Activated CD4-positive, alpha-beta T cell treated with anti-CD3 and anti-CD28 coated beads, Interleukin-2, amount 10 ng/mL, durations not matched to agents 24 days and 14 days (primary cell): ENCODE measurements at places on chromosomes 5 and 9. TPM values are rescaled to one million over a fixed set of nuclear protein-coding genes. Genes with fewer than 3 reads are reported as not detected.

Gene TRPM3
- total RNA-seq: not detected in 2 replicates

Gene GCNT4
- 0.52 and 0.70 TPM in 2 replicates for total RNA-seq

Gene DMRTA1
- total RNA-seq: not detected in 2 replicates

Gene TEX48
- total RNA-seq: 0.52 and 0.56 TPM in 2 replicates

Gene CMYA5
- total RNA-seq: 0.12 and 0.14 TPM in 2 replicates

Gene CCDC192
- not detected in 2 replicates for total RNA-seq

Gene CDC20B
- total RNA-seq: not detected in 2 replicates

Gene PRSS3
- not detected in 2 replicates for total RNA-seq

Gene ACTBL2
- total RNA-seq: not detected in 2 replicates

Gene PLCXD3
- total RNA-seq: not detected in 2 replicates

Gene GHR
- not detected in 2 replicates for total RNA-seq

Gene TLE1
- 0.21 TPM in 1 of 2 replicates, not detected in the other for total RNA-seq

Gene SOX30
- 0.19 TPM in 1 of 2 replicates, not detected in the other for total RNA-seq

Gene ABO
- total RNA-seq: 0.36 and 0.58 TPM in 2 replicates

Gene WWC1
- 1.1 and 2.4 TPM in 2 replicates for total RNA-seq

Gene NR2F1
- not detected in 2 replicates for total RNA-seq

Gene ACSL6
- 36.9 and 39.6 TPM in 2 replicates for total RNA-seq

Gene TMEM245
- total RNA-seq: 26.7 and 27.0 TPM in 2 replicates

Gene PCDH1
- total RNA-seq: 0.17 TPM in 1 of 2 replicates, not detected in the other

Gene PCDHA9
- total RNA-seq: not detected in 2 replicates

Gene ARSB
- total RNA-seq: 11.5 and 12.4 TPM in 2 replicates

Gene FOXD1
- total RNA-seq: 0.09 and 0.14 TPM in 2 replicates

Gene PLEKHG4B
- total RNA-seq: not detected in 2 replicates

Gene NTNG2
- total RNA-seq: 1.6 and 1.7 TPM in 2 replicates

Gene DNAJA1
- total RNA-seq: 319 and 328 TPM in 2 replicates

Gene PCBD2
- total RNA-seq: 11.0 and 14.1 TPM in 2 replicates

Gene QRFP
- not detected in 2 replicates for total RNA-seq

Gene CA9
- total RNA-seq: 0.52 and 0.82 TPM in 2 replicates

Gene NUTM2F
- not detected in 2 replicates for total RNA-seq

Gene ZNF474
- total RNA-seq: not detected in 2 replicates

Gene SEMA6A
- 0.19 and 0.24 TPM in 2 replicates for total RNA-seq

Gene WNT8A
- total RNA-seq: not detected in 2 replicates

Gene FAM151B
- total RNA-seq: 0.23 TPM in 1 of 2 replicates, not detected in the other

Gene TMC1
- not detected in 2 replicates for total RNA-seq

Gene TRAPPC13
- total RNA-seq: 22.4 and 27.2 TPM in 2 replicates

Gene CBY3
- 0.45 and 0.63 TPM in 2 replicates for total RNA-seq

Gene TMOD1
- total RNA-seq: 0.71 and 0.91 TPM in 2 replicates

Gene CAMK4
- 47.7 and 49.5 TPM in 2 replicates for total RNA-seq

Gene C5orf52
- 0.42 TPM in 1 of 2 replicates, not detected in the other for total RNA-seq

Gene GRM6
- total RNA-seq: not detected in 2 replicates

Gene ISOC1
- total RNA-seq: 29.4 and 31.6 TPM in 2 replicates

Gene PCDHGA7
- total RNA-seq: 0.05 and 0.23 TPM in 2 replicates

Gene TRIP13
- 47.5 and 52.6 TPM in 2 replicates for total RNA-seq

Gene IL5
- total RNA-seq: 7.0 and 7.1 TPM in 2 replicates

Gene MYMK
- total RNA-seq: not detected in 2 replicates

Gene IFNK
- total RNA-seq: not detected in 2 replicates

Gene PFN3
- total RNA-seq: not detected in 2 replicates

Gene GLDC
- total RNA-seq: 0.73 and 1.1 TPM in 2 replicates

Gene SPTLC1
- 62.5 and 64.9 TPM in 2 replicates for total RNA-seq

Gene HSD17B3
- not detected in 2 replicates for total RNA-seq

Gene YIPF5
- 32.0 and 34.6 TPM in 2 replicates for total RNA-seq

Gene TXNDC8
- total RNA-seq: not detected in 2 replicates

Gene ACOT12
- not detected in 2 replicates for total RNA-seq
